ENCODE measurements at places on chromosomes 4 and X. TPM values are rescaled to one million over a fixed set of nuclear protein-coding genes. Genes with fewer than 3 reads are reported as not detected.

GRCh38 chr4:55125763-55126541 lies 557 bp upstream of the KDR start:
- no peak for DNase-seq
- H3K27me3 ChIP-seq: peaks cover 45% of the 10 kb centered on the region
- H3K4me3 ChIP-seq: peak overlapping the region; percentile 50
- H3K4me1 ChIP-seq: peaks cover 2% of the 10 kb centered on the region

DNA sequence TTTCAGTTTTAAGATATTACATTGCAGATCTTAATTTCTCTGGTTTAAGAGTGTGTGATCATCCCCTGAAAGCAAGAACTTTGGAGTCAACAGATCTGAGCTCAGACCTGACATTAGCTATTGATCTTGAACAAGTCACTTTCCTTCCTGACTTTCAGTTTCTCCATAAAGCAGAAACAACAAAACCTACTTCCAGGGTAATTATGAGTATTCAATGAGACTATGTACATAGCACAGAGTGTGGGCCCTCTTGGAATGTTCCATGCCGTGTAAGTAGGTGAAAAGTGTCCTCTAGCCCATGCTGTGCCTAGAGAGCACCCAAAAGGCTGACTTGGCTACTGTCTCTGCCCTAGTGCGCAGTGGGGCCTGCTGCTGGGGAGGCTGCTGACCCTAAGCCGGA lies 188.0 kb upstream of the RPL34 start:
- H3K27me3 ChIP-seq: no peaks in the 10 kb centered on the region
- H3K4me3 ChIP-seq: peak overlapping the region; percentile 0

- no peak for DNase-seq
- H3K4me3 ChIP-seq: no peak overlapping the region
- no peak overlapping the region for H3K27ac ChIP-seq
Observed at GRCh38 chr4:71932941-71933340, 98.9 kb upstream of the NPFFR2 start.

DNA sequence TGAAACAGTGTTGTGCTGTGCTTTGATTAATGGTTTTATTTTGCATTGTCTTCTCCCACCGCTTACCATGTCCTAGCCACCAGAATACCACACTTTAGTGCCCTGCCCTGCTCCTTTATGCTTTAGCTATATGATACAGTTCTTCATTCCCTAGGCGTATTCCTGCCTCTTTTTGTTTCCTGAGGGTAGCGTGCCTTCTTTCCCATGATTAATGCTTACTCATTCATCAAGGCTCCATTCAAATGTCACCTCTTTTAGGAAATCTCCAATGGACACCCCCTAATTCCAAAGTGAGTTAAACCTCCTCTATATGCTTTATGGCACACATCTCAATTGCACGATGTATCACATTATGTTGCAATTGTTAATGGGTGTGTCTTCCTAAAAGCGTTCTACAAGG lies 46.3 kb downstream of the SPANXD start:
- H3K4me3 ChIP-seq: no peak overlapping the region
- no peak for DNase-seq
- H3K4me1 ChIP-seq: no peaks in the 10 kb centered on the region
- no peak overlapping the region for H3K27ac ChIP-seq
- H3K27me3 ChIP-seq: no peaks in the 10 kb centered on the region

DNA sequence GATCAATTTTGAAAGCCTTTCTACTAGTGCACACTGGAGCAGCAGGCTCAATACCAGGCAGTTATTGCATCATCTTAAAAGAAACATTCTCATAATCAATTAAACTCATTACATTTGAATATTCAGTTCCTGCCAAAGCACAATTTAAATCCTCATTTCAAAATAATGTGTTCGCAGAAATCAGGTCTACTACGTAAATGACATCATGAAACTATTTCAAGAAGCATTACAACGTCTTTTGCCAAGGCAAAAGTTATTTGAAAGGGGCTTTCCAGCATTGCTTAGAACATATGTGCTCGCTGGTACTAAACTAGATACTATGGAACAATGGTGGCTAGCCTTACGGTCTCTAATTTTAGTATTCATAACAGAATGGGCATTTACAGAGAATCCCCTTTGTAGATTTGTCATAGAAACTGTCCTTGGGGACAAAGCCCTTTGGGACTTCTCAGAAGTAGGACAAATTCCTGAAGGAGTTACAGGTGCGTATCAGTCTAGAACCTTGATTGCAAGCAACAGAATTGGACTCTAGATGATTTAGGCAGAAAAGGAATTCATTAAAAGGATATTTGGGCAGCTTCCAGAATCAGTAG lies 27.6 kb upstream of the HUWE1 start:
- peak overlapping the region; percentile 89 for H3K4me3 ChIP-seq
- DNase-seq: no peak
- H3K36me3 ChIP-seq: peaks cover 3% of the 10 kb centered on the region
- H3K27ac ChIP-seq: peak overlapping the region; percentile 98
- H3K27me3 ChIP-seq: no peaks in the 10 kb centered on the region
- peaks cover 30% of the 10 kb centered on the region for H3K4me1 ChIP-seq

The CSAG1 gene
- not detected for total RNA-seq

The GABRG1 gene
- not detected for total RNA-seq

The PDZD4 gene
- total RNA-seq: 45.6 TPM

- DNase-seq: no peak
- H3K27ac ChIP-seq: peak overlapping the region; percentile 57
- no peaks in the 10 kb centered on the region for H3K27me3 ChIP-seq
- peaks cover 11% of the 10 kb centered on the region for H3K4me1 ChIP-seq
Observed at GRCh38 chrX:20244931-20245330, 21.8 kb downstream of the RPS6KA3 start.

DNA sequence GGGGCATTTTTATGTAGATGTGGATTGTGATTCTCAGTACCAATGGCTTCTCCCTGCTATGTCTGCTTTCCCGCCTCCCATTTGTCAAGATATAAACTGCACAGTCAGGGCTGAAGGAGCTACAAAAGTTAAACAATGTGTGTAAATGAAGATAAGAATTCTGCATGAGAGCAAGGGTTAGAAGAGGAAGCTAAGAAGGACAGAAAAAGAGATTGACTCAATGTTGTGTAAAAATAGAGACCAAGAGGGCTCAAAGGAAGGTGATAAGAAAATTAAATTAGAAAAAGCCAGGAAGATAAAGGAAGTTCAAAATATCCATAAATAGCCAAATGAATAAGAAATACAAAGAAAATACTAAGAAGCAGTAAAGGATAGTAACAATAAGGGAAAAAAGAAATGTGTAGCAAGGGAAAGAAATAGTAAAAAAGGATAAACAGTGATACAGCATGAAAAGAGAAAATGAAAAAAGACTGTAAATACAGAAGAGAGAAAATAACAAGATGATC lies 82.5 kb downstream of the AMELX start:
- no peak for DNase-seq
- H3K36me3 ChIP-seq: no peaks in the 10 kb centered on the region
- no peak overlapping the region for H3K4me3 ChIP-seq
- H3K27me3 ChIP-seq: no peaks in the 10 kb centered on the region
- H3K27ac ChIP-seq: no peak overlapping the region
- H3K4me1 ChIP-seq: no peaks in the 10 kb centered on the region

GRCh38 chrX:63747331-63747730 lies 37.7 kb downstream of the ARHGEF9 start:
- DNase-seq: no peak
- H3K4me3 ChIP-seq: no peak overlapping the region
- no peak overlapping the region for H3K27ac ChIP-seq
- H3K27me3 ChIP-seq: no peaks in the 10 kb centered on the region
- H3K4me1 ChIP-seq: peaks cover 18% of the 10 kb centered on the region

The WWC2 gene
- total RNA-seq: 5.8 TPM

- H3K27me3 ChIP-seq: peaks cover 6% of the 10 kb centered on the region
- H3K4me1 ChIP-seq: no peaks in the 10 kb centered on the region
- no peak overlapping the region for H3K27ac ChIP-seq
- no peak for DNase-seq
- no peak overlapping the region for H3K4me3 ChIP-seq
- no peaks in the 10 kb centered on the region for H3K36me3 ChIP-seq
Observed at GRCh38 chr4:104868533-104868932, 278.1 kb upstream of the TET2 start.

DNA sequence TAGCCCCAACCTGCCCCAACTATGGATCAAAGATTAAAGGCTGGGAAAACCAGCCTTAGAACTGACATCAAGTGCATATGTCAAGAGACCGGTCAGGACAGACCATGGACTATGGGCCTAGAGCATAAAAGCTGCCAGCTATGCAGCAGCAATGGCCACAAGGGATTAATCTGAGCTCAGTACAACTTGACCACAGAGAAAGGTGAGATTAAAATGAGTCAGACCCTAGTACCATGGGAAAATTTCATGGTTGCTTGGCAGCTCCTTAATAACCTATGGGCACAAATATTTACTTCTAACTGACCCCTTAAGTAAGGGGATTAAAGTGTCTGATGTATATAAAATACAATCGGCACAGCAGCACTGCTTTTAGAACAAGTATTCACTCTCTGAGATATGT lies 54.4 kb downstream of the CBR4 start:
- no peak for DNase-seq
- H3K36me3 ChIP-seq: peaks cover 10% of the 10 kb centered on the region
- no peak overlapping the region for H3K4me3 ChIP-seq
- H3K4me1 ChIP-seq: no peaks in the 10 kb centered on the region
- no peaks in the 10 kb centered on the region for H3K27me3 ChIP-seq

DNA sequence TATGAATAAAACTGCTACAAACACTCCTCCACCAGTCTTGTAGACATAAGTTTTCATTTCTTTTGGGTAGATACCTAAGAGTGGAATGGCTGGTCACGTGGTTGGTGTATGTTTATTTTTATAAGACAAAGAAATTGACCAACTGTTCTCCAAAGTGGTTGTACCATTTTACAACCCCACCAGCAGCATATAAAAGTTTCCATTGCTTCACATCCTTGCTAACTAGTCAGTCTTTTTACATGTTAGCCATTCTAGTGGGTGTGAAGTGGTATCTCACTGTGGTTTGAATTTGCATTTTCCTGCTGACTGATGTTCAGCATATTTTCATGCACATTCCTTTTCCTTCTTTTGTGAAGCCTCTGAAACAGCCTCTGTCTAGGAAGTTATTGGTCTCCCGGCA lies 76.2 kb upstream of the ADGRG2 start:
- no peak overlapping the region for H3K4me3 ChIP-seq
- peaks cover 19% of the 10 kb centered on the region for H3K27me3 ChIP-seq
- DNase-seq: no peak
- H3K27ac ChIP-seq: no peak overlapping the region
- H3K36me3 ChIP-seq: no peaks in the 10 kb centered on the region
- H3K4me1 ChIP-seq: peaks cover 2% of the 10 kb centered on the region

GRCh38 chrX:116317409-116317808 lies 119.0 kb upstream of the SLC6A14 start:
- no peaks in the 10 kb centered on the region for H3K4me1 ChIP-seq
- no peak overlapping the region for H3K27ac ChIP-seq
- H3K27me3 ChIP-seq: no peaks in the 10 kb centered on the region
- H3K4me3 ChIP-seq: no peak overlapping the region
- DNase-seq: no peak

The MAGED4 gene
- total RNA-seq: 2.9 TPM

GRCh38 chr4:186283311-186283710 lies 17.3 kb downstream of the F11 start:
- DNase-seq: no peak
- peaks cover 35% of the 10 kb centered on the region for H3K27me3 ChIP-seq
- H3K4me1 ChIP-seq: no peaks in the 10 kb centered on the region
- H3K4me3 ChIP-seq: no peak overlapping the region

DNA sequence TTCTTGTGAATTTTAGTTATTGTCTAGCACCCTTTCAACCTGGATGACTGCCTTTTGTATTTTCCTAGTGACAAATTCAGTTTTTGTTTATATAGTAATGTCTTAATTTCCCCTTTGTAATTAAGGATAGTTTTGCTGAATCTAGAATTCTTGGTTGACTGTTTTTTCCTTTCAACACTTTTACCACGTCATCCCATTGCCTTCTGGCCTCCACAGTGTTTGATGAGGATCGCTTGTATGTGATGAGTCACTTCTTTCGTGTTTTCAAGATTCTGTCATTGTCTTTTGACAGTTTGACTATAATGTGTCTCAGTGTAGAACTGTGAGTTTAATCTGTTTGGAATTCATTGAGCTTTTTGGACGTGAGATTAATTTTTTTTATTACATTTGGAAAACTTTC lies 30.1 kb downstream of the KDM6A start:
- no peaks in the 10 kb centered on the region for H3K27me3 ChIP-seq
- no peak overlapping the region for H3K4me3 ChIP-seq
- H3K27ac ChIP-seq: no peak overlapping the region
- DNase-seq: no peak
- peaks cover 30% of the 10 kb centered on the region for H3K4me1 ChIP-seq

DNA sequence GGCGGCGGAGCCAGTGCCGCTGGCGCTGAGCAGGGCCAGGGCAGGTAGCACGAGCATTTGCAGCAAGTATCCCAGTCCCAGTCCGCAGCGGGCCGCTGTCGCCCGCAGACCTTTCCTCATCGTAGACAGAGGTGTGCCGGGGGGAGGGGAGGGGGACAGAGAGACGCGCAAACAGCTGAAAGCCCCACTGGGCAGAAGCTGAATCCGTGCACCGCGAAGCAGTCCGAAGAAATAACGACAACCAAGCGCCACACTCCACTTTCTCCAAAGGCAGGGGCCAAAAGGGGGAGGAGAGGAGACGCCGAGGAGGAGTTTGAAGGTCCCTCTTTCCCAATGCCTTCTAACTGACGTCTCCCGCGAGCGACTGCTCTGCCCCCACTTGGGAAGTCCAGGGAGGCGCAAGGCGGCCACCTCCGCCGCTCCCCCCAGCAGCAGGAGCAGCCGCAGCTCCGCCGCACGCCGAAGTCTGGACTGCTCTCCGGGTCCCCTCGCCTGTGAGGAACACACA lies at the start of gene UNC5C:
Gene UNC5C (minus strand): TSS at position 236 of the 508 bp plus-strand sequence.
- peaks cover 18% of the 10 kb centered on the region for H3K4me1 ChIP-seq
- H3K27me3 ChIP-seq: peaks cover 72% of the 10 kb centered on the region
- H3K27ac ChIP-seq: no peak within 1 kb of the TSS
- H3K4me3 ChIP-seq: peak within 1 kb of the TSS; percentile 91

DNA sequence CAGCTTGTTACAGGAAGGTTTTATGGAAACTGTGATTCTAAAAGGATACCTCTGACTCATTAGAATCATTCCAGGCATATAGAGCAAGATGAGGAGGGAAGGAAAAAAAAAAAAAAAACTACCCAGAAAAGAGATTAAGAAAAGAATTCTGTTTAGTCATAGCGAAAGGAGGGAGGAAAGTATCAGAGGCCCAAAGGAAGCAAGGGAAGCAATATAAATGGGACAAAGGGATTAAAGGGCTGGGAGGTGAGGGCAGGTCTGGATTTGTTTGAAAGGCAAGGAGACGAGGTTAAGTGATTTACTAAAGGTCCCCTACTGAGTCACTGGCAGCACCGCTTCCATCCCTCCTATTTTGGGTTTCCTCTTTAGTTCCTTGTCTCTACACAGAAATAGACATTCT lies 88.6 kb upstream of the IL1RAPL1 start:
- no peak overlapping the region for H3K4me3 ChIP-seq
- H3K36me3 ChIP-seq: no peaks in the 10 kb centered on the region
- no peaks in the 10 kb centered on the region for H3K27me3 ChIP-seq
- H3K27ac ChIP-seq: no peak overlapping the region

The RHOXF2B gene
- not detected for total RNA-seq

The CCDC110 gene
- not detected for total RNA-seq

DNA sequence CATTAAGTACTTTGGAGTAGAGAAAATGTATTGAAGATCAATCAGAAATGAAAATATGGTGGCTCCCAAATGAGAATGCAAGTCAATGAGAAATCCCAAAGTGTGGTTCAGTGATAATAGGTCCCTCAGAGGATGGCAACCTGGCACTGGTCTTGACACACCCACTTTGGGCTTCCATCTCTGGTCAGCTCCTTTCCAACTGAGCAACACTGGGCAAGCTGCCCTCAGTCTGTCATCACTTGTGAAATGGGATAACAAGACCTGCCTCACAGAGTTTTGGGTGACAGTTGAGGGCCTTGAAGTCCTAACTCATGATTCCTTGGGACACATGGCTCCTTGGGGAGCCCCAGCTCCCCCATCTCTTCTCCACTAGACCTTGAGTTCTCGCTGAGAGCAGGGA lies 29.0 kb upstream of the MAMLD1 start:
- DNase-seq: no peak
- no peak overlapping the region for H3K4me3 ChIP-seq
- H3K4me1 ChIP-seq: peaks cover 3% of the 10 kb centered on the region
- H3K27ac ChIP-seq: no peak overlapping the region

The PDE5A gene
- total RNA-seq: 43.2 TPM

Measured in T-helper 17 cell (primary cell).